ENCODE measurements at places on chromosomes 11 and 22. TPM values are rescaled to one million over a fixed set of nuclear protein-coding genes. Genes with fewer than 3 reads are reported as not detected.

Gene TAF6L
- total RNA-seq, result 43.2 TPM

Gene OR52N4
- total RNA-seq, result 2.1 TPM

Gene TIMP3
- total RNA-seq, result not detected

Gene MAJIN
- 0.71 TPM for total RNA-seq

Gene TCF20
- total RNA-seq, result 81.3 TPM

All from B cell (primary cell).